ENCODE measurements at places on chromosomes 11 and 22.

- DNase-seq = no peak
Observed at GRCh38 chr11:1126935-1127663, 30.7 kb upstream of the MUC5AC start.

GRCh38 chr11:76709756-76710155 lies 39.2 kb upstream of the LRRC32 start:
- DNase-seq = no peak

- no peak for DNase-seq
Observed at GRCh38 chr11:39205236-39205995, 2254.0 kb downstream of the LRRC4C start.

DNA sequence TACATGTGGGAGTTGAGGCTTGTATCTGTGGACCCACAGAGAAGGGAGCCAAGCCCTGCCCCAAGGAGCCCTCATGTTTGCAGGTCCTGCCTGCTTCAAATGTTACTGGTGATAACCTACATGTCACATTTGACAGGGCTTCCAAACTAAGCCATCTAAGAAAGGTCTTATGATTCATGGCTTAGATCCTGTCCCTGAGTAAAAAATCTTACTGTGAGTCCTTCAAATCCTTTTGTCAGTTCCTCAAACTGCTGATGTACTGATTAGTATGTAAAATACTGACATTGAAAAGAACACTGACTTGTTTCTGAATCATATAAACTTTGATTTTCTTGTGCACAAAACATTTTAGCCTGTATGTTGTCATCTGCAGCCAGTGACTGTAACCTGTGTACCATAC lies 1.0 kb upstream of the PANX1 start:
- DNase-seq = no peak

GRCh38 chr11:128326791-128327190 lies 260.6 kb downstream of the ETS1 start:
- no peak for DNase-seq

- peak; percentile 38 for DNase-seq
Observed at GRCh38 chr11:35615921-35616900, 2.0 kb upstream of the FJX1 start.

GRCh38 chr22:33022231-33022630 lies 36.0 kb downstream of the SYN3 start:
- no peak for DNase-seq

DNA sequence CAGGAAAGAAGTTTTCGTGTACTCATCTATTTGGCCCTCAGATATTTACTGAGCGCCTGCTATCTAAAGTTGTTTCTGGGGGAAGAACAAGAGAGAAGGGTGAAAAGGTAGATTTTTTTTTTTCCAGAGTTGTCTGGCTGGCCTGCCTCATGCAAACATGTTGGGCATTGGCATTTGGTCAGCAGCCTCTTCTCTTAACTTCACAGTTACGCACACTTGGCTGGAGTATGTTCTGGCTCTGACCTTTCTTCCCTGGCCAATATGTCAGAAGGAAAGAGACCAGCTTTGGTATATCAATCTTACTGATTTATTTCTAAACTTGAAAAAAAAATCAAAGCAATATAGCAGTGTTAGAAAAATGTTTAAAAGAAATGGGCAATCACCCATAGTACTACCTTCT lies 54.2 kb upstream of the GRAMD1B start:
- DNase-seq = no peak

DNA sequence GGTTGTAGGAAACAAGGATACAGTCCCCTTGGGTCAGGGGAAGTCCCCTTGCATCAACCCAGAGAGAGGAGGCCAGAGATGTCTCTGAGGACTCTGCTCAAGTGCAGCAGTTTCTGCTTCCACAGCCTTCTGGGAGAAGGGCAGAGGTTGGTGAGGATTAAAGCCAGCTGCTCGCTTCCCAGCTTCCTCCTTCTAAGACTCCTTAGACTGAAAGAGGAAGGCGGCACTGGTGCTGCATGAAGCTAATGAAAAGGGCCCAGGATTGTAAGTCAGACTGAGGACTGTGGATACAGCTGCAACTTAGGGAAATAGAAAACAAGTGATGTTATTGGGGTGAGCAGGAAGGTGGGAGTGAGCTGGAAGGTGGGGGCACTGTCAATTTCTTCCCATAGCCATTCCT lies at the start of gene OR52K1:
Gene OR52K1, plus strand, starts transcription at position 202 of the 400 bp plus-strand sequence. CDS start 6,255 bp downstream, outside the sequence.
- no peak for DNase-seq

GRCh38 chr22:41508770-41509170 lies 35.5 kb downstream of the POLR3H start:
- DNase-seq = no peak

DNA sequence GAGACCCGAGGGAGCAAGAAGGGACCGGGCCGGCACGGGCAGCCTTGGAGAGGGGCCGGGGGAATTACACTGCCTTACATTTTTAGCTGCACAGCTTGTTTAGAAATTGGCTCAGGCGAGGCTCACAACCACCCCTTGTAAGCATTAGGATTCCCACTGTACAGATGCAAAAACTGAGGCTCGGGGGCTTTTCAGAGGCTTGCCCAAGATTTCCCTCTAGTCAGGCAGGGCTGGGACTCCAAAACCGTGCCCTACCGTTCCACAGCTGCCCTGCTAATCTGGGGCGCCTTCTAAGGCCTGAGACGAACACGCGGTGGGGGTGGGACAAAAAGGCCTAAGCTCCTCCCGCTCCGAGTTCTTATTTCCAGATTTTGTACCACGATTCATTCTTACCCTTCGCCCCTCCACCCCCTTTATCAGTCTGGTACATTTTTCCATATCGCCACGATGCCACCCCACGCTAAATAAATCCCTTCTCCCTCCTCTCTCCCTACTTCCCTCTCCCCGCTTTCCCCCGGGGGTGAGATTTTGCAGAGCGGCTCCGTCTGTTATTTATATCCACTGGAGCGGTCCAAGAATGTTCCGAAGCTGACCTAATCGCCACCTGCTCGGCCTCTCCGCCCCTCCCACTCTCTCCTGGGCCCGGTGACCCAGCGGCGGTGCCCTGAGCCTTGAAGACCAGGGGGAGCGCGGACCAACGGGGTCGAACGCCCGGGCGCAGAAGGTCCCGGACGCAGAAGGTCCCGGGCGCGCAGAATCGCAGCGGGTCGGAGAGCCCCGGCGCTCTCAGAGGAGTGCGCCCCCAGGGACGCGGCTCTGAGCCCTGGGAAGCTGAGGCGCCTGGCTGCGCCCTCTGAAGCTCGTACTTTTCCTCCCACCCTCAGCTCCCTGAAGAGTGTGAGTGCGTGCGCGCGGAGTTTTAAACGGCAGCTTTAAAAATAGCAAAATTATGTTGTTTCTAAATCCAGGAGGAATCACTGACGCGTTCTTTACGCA lies 764 bp upstream of the PACSIN3 start:
- no peak for DNase-seq

DNA sequence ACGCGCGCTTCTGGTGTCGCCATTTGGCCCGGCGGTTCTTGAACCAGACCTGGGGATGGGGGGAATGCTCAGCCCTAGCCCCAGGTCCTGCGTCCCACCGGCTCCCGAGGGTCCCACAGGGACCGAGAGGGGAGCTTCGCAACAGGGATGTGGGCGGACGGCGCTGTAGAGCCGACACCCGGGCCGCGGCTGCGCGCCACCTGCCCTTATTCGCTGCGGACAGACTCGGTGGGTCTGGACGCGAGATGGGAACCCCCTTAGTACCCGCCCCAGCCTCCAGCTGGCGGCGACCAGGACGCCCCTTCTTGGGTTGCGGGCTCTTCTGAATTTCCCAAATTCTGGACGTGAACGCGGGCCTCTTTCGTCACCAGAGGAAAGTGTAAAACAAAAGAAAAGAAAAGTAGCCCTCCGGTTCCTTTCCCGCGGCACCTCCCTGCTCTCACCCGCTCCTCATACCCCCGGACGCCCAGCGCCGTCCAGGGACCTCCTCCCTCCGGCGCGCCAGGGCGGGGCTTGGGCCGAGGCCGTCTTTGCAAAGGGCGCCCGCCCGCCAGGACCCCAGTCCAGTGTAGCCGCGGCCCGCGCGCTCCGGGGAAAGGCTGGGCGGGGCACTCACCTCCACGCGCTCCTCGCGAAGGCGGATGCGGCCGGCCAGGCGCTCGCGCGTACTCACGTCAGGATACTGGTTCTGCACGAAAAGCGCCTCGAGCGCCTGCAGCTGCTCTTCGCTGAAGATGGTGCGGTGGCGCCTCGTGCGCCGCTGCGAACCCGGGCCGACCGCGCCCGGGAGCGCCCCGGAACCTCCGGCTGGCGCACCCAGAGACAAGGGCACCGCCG lies 827 bp downstream of the GSC2 start:
- no peak for DNase-seq

DNA sequence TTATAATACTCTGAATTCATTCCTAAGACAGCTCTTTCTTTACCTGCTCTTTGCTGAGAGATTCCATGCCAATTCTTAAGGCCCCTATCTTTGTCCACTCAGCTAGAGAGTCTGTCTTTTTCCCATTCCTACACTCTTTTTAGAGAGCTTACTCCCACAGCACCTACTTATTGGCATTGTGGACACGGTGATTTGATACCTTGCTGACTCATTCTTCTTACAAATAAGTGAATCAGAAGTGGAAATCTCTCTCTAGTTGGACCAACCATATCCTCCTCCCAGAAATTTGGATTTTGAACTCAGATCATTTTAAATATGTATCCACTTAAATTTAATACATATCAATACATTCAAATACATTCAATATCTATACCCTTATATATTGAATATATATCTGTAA lies 32.5 kb upstream of the OR6M1 start:
- DNase-seq = no peak

- DNase-seq = no peak
Observed at GRCh38 chr11:20808328-20808727, 138.9 kb downstream of the NELL1 start.

DNA sequence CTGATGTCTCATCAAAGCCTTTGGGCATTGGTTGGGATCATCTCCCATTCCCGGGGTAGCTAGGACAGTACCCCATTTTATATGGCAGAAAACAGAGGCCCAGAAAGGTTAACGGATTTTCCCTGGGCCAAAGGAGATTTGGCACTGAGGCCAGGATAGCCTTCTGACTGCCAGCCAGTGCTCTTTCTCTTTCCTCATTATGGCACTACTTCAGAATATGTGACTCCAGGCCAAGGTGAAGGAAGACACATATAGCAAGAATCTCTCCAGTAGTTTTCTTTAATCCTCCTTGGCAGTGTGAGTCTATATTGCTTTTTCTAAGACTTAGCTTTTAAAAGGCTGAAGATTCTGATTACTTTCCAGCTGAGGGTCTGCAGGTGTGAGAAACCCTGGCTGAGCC lies 94.8 kb upstream of the AMOTL1 start:
- no peak for DNase-seq

DNA sequence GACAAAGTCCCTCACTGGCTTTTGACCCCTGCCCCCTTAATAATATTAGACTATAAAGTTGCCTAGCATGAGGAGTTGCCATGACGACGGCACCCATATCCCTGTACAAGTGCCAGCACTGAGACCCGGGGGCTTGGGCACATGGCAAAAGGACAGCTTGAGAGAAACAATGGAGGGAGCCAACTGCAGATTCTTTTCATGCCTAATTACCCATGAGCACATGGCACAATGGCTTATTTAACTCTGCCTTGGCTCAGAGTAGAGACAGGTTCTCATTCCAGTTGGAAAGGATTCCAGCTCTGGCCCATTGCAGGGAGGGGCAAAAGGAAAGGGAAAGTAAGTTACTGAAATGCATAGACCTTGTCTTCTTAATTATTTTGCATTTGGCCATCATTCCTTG lies 261.2 kb upstream of the UBASH3B start:
- DNase-seq = no peak

GRCh38 chr11:126101251-126101929 lies 38.7 kb upstream of the CDON start:
- no peak for DNase-seq

DNA sequence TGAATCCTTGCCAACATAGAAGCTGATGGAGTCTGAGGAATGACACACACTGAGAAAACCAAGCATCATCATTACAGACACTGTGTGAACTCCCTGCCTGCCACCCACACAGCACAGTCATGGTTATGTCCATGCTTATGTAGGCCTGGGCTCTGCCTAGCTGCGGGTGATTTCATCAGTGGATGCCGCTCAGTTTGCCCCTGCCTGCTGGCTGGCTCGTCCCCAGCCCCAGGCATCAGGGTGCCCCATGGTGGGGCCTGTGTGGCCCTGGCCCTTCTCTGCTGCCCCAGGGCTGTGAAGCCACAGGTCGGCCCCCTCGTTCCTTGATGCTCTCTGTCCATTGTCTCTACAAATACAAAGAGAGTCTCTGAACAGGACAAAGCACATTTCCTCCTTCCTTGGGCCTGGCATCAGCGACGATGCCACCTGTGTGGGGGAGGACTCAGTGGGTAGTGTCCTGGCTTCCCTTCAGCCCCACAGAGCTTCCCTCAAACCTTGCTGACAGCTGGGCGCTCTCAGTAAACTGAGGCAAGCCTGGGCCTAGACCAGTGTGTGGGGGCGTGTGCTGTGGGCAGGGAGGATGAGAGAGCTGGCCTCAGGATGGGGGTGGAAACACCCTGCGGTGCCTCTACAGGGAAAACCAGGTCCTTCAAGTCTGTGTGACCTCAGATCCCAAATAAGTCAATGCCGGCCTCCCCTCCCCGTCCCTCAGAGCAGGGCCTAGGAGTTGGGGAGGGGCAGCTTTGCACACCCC lies 20.0 kb upstream of the TUB start:
- DNase-seq = no peak

- no peak for DNase-seq
Observed at GRCh38 chr11:128328955-128329551, 258.3 kb downstream of the ETS1 start.

DNA sequence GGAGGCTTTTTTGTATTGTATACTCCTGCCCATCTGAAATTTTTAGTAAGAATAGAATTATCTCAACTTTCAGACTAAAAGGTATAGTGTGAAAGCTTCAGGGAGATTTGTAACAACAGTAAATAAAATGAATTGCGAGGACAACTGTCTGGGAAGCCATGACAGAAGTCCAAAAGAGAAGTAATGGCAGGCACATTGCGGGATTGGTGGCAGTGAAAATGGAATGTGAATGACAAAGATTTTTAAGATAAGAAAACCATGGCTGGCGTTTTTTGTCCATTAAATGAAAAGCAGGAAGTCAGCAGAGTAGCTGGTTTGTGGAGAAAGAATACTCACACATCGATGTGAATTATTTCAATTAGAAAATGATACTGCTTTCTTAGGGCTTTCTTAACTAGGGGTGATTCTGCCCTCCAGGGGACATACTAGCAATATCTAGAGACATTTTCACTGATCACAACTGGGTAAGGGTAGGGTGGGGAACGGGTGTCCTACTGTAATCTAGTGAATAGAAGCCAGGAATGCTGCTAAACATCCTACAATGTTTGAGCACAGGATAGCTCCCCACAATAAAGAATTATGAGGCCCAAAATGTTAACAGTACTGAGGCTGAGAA lies 1.6 kb downstream of the NPAT start:
- DNase-seq = no peak

Data from HuH-7.5 (cell line).